ENCODE measurements at places on chromosomes 6 and 20. TPM values are rescaled to one million over a fixed set of nuclear protein-coding genes. Genes with fewer than 3 reads are reported as not detected.

The GRM1 gene
- total RNA-seq = not detected

The DDO gene
- total RNA-seq = not detected

The B4GALT5 gene
- 45.4 TPM for total RNA-seq

The MAPK13 gene
- total RNA-seq = 1.6 TPM

The SRSF12 gene
- total RNA-seq = 3.7 TPM

The SSTR4 gene
- not detected for total RNA-seq

The EPPIN gene
- total RNA-seq = not detected

All from osteocyte (in vitro differentiated cells).